ENCODE measurements at places on chromosomes 2 and 18.
A peak's percentile ranks its signal among the peaks of the same experiment; 100 is the strongest.

DNA sequence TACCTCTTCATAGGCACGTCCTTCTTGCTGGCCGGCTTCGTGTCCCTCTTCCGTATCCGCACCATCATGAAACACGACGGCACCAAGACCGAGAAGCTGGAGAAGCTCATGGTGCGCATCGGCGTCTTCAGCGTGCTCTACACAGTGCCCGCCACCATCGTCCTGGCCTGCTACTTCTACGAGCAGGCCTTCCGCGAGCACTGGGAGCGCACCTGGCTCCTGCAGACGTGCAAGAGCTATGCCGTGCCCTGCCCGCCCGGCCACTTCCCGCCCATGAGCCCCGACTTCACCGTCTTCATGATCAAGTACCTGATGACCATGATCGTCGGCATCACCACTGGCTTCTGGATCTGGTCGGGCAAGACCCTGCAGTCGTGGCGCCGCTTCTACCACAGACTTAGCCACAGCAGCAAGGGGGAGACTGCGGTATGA, 2.3 kb downstream of the FZD7 start:
- DNase-seq: no peak

DNA sequence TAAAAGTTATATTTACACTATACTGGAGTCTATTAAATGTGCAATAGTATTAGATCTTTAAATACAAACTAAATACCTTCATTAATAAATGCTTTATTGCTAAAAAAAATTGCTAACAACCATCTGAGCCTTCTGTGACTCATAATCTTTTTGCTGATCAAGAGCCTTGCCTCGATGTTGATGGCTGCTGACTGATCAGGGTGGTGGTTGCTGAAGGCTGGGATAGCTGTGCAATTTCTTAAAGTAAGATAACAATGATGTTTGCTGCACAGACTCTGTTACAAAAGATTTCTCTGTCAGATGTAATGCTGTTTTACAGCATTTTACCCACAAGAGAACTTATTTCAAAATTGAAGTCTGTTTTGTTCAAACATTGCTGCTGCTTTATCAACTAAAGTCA, 421.4 kb upstream of the CYRIA start:
- DNase-seq: no peak

DNA sequence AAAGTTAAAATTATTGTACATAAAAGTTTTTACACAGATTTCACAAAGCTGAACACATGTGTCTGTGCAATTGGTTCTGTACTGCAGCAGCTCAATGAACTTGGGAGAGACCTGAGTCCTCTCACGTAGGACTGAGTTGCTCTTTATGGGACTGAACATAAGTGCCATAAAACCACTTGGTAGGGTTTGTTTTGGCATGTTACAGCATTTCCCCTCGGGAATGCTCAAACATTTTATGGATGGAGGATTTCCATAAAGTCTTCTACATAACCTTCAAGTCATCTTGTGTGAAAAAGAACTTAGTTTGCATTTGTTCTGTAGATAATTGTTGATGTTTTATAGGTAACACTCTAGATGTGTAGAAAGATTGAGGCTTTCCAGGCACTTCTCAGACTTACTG, 15.9 kb downstream of the LYPD6 start:
- DNase-seq: no peak

- no peak for DNase-seq
These were observed 4.6 kb downstream of the DYSF start for GRCh38 chr2:71457923-71458322.

GRCh38 chr2:108194409-108195132, 45.2 kb upstream of the SULT1C3 start:
- peak; percentile 25 for DNase-seq

- no peak for DNase-seq
These were observed 33.0 kb downstream of the MAL start for GRCh38 chr2:95058466-95058988.

GRCh38 chr18:40832362-40832761, 1122.7 kb upstream of the PIK3C3 start:
- no peak for DNase-seq

GRCh38 chr18:23333827-23334226, 119.3 kb upstream of the RIOK3 start:
- no peak for DNase-seq

DNA sequence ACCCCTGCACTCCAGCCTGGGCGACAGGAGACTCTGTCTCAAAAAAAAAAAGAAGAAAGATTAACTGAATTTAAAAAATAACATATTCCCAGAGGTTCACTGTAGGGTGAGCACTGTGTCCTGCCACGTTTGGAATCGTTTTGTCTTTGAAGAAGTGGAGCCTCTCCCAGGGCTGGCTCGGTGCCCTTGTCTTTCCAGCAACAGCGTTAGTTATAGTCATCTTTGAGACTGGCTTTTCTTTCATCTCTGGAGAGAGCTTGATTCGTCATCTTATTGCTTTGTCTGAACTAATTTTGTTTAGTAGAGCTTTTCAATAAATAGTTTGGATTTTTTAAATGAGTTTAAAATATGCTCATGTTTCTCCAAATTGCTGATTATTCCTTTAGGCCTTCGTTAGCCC, 50.5 kb downstream of the IMPA2 start:
- DNase-seq: no peak

Data from RKO (cell line).